ENCODE measurements at places on chromosomes 13 and 19.
A peak's percentile ranks its signal among the peaks of the same experiment; 100 is the strongest.

- DNase-seq: no peak
Observed at GRCh38 chr13:20377720-20378119, 145.6 kb upstream of the GJB6 start.

DNA sequence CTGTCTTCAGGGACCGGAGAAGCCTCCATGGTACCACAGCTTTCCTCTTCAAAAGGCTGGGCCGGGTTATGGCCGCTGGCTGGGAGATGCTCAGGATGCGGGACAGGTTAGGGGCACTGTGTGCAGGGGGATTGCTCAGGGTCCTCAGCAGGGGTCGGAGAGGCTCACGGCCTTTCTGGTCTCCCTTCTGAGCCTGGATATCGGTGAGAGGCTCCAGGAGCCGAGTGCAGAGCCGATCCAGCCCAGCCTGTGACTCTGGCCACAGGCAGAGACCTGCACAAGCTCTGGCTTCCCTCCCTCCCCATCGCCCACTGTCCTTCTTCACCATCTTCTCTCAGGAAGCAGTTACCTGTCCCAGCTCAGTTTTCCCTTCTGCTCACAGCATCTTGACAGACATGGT lies 306.0 kb downstream of the ZNF536 start:
- DNase-seq: no peak

DNA sequence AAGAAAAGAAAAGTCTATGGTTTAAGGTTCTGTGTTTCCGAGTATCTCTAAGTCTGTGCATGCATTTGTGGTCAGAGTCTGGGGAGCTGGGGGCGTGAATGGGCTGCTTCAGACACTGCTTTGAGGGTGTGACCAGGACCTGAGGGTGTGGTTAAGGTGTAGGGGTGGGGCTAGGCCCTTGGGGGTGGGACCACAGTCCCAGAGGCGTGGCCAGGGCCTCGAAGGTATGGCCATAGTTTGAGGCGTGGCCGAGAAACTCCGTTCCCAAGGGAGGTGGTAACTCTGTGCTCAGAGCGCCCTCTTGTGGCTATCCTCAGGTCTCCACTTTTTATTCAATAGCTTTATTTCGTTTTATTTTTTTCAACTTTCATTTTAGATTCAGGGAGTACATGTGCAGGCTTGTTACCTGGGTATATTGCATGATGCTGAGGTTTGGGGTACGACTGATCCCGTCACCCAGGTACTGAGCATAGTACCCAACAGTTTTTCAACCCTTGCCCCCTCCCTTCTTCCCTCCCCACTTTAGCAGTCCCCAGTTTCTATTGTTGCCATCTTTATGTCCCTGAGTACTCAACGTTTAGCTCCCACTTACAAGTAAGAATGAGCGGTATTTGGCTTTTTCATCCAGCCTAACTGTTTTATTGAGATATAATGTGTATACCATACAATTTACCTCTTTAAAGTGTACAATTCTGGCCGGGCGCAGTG lies 7.0 kb upstream of the CBLC start:
- peak; percentile 83 for DNase-seq

- no peak for DNase-seq
Observed at GRCh38 chr13:49932066-49932465, 4.1 kb downstream of the SPRYD7 start.

GRCh38 chr19:48994035-48994386 lies 324 bp downstream of the RUVBL2 start:
- no peak for DNase-seq

GRCh38 chr13:98478189-98479129 lies 98.4 kb downstream of the STK24 start:
- DNase-seq: no peak

GRCh38 chr13:37348916-37349643 lies 243.6 kb upstream of the CSNK1A1L start:
- DNase-seq: no peak

DNA sequence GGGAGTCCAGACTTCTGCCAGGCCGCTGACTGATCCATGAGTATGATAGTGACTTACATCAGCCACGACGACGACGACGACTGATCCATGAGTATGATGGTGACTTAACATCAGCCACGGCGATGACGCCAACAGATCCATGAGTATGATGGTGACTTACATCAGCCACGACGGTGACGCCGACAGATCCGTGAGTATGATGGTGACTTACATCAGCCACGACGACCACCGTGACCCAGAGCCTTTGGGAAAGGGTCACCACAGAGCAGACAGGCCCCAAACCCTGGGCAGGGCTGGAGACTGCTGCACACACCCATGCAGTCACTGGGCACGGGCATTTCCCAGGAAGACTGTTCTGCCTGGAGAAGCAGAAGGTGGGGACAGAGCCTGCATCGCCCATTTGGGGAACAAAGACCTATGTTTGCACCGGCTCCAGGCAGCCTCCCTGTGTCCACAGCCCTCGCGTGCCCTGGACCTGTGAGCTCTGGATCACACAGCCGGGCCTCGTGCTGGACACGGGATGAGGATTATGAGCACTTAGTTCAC lies 130.9 kb upstream of the SPACA7 start:
- DNase-seq: no peak

GRCh38 chr13:48303359-48304142 lies at the start of gene RB1:
Gene RB1 (plus strand): TSS chr13:48303751. CDS start chr13:48303913, 162 bp downstream.
- DNase-seq: peak; percentile 47

DNA sequence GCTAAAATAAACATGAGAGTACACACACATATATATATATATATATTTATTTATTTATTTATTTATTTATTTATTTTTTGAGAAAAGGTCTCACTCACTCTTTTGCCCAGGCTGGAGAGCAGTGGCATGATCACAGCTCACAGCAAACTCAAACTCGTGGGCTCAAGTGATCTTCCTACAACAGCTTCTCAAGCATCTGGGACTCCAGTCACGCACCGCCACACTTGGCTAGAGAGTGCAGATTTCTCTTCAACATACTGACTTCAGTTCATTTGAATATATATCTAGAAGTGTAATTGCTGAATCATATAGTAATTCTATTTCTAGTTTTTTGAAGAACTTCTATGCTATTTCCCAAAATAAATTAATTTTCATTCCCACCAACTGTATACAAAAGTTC lies 1711.8 kb downstream of the SLITRK5 start:
- DNase-seq: no peak

GRCh38 chr19:3499738-3500428 lies 591 bp downstream of the DOHH start:
- no peak for DNase-seq

DNA sequence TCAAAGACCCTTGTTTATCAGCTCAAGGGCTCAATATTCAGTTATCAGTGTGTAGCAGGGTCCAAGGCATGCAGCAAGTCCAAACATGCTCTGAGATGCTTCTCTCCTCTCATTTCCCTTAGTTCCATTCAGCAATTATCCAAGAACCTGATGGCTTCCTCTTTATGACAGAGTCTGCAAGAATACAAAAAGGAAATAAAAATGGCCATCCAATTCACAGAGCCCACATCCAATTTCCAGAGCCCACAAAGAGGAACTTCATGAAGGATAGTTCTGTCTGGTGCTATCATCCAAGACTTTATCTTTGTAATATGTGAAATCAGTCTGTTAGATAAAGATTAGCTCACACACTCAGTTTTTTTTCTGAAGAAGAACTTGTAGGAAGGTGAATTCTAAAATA lies 217.2 kb downstream of the LACC1 start:
- no peak for DNase-seq

GRCh38 chr13:51684076-51684475 lies 99.8 kb downstream of the WDFY2 start:
- no peak for DNase-seq

DNA sequence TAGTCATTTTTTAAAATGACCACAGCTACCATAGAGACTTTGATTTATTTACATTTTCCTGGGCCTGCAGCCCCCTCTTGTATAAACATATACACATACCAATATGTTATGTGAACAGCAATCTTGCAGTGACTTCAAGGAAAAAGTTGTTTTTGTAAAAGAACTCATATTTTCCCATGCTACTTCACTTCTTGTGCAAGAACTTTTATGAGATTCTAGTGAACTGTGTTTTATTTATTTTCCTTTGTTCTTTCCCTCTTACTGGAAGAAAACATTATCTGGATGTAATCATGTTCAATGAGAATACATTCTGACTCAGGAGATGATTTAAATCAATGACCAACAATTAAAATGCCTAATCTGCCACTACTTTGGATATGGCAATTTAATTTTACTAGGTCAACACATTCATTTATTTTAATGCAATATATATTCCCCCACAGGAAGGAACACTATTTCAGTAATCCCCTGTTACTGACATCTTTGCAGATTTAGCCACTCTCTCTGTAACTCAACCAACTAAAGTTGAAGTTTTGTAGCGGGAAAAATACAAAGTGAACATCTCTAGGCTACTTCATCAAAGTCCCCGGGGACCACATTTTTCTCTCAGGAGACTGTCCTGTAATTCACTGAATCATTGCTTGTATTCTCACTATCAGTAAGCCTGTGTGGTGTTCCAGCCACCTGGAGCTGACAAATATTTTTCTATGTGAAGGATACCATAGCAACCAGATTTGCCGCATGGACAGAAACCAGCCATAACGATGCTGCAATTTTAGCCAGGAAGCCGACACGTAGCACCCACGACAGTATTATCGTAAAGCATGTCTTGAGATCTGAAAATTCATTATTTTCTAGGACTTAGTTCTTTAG lies 90.5 kb downstream of the STARD13 start:
- DNase-seq: no peak

GRCh38 chr19:16338470-16339360 lies 14.1 kb downstream of the KLF2 start:
- DNase-seq: no peak

- DNase-seq: no peak
Observed at GRCh38 chr13:28041031-28041461, 52.6 kb upstream of the URAD start.

DNA sequence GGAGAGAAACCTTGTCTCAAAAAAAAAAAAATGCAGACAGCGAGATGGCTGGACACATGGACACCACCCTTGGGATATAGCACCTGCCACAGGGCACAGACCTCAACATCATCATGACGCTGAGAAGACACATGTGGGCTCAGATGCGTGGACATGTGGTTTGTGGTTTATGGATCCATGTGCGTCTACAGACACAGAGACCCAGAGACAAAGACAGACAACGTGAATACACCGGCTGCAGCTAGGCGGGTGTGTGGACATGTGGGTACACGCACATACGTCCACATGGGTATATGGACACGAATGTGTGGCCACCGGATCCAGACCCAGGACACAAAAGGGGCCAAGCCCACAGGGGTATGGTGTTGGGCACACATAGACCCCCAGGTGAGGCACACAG lies 1.3 kb downstream of the TNFSF14 start:
- DNase-seq: no peak

DNA sequence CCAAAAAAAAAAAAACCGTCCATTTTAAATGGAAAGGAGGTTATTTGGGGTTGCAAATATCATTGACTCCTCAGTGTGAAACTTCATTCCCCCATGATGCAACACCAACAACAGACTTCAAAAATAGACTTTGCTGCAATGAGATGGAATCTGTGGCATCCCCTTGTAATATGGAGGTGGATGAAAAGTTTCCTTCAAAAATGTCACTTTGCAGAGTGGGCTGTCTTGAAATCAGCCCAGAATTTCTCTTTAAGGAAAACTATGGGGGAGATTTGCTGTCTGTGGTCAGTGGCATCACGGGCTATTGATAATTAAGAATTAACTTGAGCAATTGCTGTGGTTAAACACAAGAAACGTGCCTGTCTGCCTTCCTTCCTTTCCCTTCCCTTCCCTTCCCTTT lies 1.5 kb downstream of the GPR18 start:
- DNase-seq: no peak

DNA sequence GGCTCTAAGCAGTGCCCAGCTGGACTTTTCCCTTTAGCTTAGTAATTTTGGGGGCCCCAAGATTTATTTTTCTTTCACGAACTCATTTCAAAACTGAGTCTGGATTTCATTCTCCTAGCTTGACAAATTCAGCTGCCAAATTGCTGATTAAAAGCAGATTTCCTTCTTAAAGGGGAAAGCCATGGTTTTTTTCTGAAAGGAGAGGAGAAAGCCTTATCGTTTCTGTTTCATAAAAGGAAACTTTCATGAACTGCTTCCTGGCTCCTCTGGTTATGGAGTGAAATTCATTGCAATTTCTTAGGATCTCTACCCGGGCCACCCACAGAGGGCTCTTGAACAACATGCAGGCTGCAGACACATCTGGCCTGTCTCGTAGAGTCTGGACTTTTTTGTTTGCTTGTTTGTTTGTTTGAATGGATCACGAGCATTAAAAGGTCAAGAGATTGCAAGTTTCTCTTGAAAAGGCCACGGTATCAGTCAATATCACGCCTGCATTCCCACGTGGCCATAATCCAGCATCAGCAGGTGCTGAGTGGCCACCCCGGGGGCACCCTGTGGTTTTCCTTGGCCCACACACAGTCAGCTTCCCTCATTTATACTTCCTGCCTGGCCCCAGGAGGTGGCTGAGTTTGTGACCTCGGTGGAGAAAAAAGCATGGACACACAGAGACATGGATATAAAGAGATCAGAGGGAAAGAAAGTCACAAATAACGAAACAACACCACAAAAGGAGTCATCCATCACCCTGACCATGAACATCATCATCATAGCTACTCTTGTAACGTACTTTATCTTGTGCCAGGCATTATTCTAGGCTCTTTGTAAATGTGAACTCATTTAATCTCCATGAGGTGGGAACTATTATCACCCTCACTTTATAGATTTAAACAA lies 10.5 kb upstream of the KLK4 start:
- no peak for DNase-seq

DNA sequence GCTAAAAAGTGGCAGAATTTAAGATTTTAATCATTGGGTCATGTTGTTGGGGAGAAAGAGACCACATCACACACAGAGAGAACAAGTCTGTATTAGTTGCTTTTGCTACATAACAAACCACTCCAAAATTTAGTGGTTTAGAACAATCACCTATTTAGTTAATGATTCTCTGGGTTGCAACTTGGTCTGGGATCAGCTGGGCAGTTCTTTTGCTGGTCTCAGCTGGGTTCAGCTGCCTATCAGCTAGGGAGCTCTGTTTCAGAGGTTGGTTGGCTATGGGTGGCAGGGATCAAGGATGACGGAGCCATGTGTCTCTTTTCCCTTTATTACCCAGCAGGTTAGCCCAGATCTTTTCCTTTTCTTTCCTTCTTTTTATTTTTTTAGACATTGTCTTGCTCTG lies 8.9 kb downstream of the PINLYP start:
- DNase-seq: no peak

- no peak for DNase-seq
Observed at GRCh38 chr19:426725-427445, 17.9 kb upstream of the C2CD4C start.

- DNase-seq: no peak
Observed at GRCh38 chr13:25688536-25688935, 316.8 kb downstream of the ATP8A2 start.

Data from esophagus squamous epithelium (tissue), 5 donors.